ENCODE measurements at places on chromosomes 3 and 15. TPM values are rescaled to one million over a fixed set of nuclear protein-coding genes. Genes with fewer than 3 reads are reported as not detected.

The CHRD gene
- 6.5 TPM for total RNA-seq

The NR1I2 gene
- total RNA-seq = 106 TPM

The NT5DC2 gene
- total RNA-seq = 20.3 TPM

The FBXL22 gene
- 58.4 TPM for total RNA-seq

The A4GNT gene
- total RNA-seq = not detected

The PLSCR5 gene
- total RNA-seq = not detected

The GOLGA8S gene
- total RNA-seq = 0.29 TPM

The SEMA3F gene
- total RNA-seq = 34.1 TPM

- no peak for DNase-seq
These were observed 11.4 kb downstream of the EIF4G1 start for GRCh38 chr3:184325715-184326369.

DNA sequence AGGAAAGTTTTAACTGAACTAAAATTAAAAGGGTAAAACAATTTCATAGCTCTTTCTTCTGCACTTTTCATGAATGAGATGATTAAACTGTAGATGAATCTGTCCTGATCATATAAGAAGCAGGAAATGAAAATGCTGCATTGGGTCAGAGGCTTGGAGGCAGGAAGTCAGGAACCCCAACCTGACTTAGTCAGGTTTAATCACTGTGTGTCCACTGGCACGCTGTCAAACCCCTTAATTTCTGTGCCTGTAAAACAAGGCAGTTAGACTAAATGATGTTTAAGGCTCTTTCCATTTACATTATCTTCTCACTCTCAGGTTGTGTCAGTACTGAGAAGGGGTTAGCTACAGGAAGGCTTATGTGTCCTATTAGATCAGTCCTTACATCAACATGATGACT is 193.3 kb upstream of the TTC14 start:
- DNase-seq = no peak

DNA sequence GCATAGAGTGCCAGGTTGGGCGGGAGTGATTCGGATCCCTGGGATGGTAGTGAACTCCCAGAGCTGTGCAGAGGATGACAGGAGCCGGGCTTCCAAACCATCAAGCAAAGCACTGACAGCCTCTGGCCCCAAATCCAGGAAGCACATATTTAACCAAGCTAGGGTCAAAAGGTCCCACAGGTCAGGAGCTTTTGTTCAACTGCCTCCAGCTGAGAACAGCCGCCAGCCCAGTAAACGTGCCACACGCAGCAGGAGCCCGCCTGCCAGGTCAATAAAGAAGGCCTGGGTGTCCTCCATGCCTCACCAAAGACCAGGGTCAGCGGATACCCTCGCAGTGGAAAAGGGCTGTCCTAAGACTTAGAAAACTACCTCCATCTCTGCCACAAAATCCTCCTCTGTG is 184.7 kb upstream of the LINGO1 start:
- no peak for DNase-seq

DNA sequence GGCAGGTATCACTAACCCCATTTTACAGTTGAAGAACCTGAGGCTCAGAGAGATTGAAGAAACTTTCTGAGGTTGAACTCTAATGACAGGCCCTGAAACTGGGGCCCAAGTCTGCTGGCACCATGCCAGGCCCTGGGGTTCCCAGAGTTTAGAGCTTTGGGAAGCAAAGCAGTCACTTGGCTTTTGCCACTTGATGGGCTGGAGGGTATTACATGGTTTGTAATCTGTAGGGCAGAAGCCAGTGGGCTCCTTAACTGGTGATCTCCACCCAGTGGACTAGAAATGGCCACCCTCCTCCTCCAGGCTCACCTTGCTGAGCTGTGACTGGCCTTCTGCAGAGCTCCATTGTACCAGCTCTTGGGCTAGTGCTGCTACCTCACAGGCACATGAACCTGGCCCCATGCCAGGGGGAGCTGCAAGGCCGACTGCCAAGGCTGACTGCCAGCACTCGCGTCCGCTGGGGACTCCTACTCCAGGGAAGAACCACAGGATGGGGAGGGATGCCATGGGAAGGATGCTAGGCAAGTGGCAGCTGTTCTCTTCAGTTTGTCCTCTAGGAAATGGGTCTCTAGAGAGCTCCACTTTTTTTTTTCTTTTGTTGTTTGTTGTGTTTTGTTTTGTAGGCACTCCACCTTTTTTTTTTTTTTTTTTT is 104.8 kb downstream of the ETFA start:
- peak; percentile 89 for DNase-seq

DNA sequence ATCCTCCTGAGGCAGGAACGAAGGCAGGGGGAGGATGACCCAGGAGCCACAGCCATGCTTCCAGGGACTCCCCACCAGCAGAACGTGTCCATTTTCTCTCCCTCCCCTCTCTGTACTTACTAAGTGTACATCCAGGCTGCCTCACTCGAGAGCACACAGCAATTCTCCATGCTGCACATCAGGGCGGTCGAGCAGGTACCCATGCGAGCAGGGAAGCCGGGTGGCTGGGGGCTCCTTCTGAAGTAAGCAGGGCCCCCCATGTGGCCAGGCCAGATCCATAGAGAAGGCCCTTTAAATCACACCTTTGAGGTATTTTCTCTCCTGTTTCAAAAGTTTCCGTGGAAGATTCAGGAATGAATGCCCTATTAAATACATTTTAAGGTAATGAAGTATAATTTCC is 41.2 kb upstream of the SLC6A11 start:
- DNase-seq = no peak

DNA sequence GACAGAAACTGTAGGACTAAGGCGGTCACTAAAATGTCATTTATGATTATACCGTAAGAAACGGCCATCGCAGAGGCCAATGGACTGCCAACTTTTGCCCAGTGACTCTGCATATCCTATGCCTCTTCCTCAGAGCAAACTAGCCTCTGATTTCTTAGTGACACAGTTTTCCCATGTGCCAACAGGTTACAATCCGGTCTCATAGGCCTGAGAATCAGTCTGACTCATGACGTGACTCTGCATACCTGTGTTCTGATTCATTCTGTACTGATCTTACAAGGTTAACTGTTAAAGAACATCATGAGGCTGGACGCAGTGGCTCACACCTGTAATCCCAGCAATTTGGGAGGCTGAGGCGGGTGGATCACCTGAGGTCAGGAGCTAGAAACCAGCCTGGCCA is 17.8 kb downstream of the RUBCN start:
- DNase-seq = no peak

- DNase-seq = no peak
These were observed 76.5 kb downstream of the MBNL1 start for GRCh38 chr3:152345233-152345632.

GRCh38 chr3:94402126-94402525 is 339.3 kb downstream of the NSUN3 start:
- DNase-seq = no peak

DNA sequence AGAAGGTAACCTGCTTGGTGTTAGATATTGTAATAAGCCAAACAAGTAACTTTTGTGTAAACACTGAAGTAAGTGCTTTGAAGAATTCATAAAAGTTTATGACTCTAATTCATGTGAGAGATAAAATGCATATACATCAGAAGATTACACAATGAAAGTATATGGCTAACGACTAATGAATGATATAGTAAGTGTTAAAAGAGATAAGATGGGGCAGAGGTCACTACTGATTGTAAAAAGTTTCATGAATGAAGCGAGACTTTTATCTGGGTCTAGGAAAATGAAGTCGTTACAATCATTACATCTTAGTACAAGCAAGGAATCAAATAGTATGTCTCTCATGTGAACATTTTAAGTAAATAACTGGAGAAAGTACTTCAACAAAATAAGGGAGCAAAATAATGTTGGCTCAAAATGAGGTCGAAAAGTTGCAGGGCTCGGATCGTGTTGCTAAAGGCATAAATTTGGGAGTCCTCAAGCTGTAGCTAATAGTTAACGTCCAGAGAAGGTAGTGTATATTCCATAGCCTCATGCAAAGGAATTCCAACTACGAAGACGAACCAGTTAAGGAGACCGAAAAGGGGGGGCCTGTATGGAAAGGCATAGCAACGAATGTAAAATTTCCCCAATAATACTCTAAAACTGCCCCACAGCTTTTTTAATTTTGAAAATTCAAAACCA is 984 bp upstream of the DUT start:
- no peak for DNase-seq

DNA sequence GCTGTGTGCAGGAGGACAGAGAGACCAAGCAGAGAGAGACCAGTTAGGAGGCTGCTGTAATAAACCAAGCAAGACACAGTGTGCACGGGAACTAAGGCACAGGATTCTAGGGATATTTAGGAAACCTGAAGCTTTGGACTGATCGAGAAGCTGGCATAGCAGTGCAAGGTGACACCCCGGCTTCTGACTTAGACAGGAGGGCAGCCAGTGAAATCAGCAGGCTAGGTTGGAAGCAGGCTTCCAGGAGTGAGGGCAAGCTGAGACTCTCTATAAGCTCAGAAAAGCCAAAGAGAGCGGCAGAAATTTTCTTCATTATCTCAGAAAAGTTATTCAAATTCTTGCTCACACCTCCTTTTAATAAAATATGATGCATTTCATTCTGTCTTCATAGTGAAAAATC is 104.6 kb downstream of the LIPC start:
- no peak for DNase-seq

GRCh38 chr15:92579931-92580470 is 75.6 kb downstream of the FAM174B start:
- no peak for DNase-seq

DNA sequence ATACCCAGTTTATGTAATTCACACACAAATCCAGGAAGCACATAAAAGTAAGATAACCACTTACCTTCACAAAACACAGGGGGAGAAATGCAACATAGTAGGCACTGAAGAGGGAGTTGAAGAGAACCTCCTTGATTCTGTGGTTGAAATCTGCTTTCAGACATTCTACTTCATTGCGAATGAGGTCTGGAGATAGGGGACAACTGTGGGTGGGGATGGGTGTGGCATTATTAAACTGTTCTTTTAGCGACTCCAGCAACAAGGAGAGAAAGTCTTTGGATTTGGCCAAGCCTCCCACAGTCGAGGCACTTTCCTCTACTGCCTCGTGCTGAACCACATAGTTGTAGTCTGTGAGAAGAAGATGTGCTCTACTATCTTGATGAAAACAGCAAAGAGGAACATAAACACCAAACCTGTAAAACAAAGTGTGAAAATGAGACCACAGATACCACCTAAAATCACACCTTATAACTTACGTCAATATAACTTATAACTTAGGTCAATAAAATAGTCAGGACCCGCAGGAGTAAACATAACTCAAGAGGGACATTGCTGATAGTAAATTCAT is 25.6 kb downstream of the TMEM39A start:
- DNase-seq = no peak

- peak; percentile 67 for DNase-seq
These were observed 15.6 kb upstream of the MAGEF1 start for GRCh38 chr3:184727357-184728009.

GRCh38 chr3:171860830-171861535 is 17.8 kb downstream of the TMEM212 start:
- DNase-seq = peak; percentile 42

- DNase-seq = no peak
These were observed 485.7 kb upstream of the ZNF385D start for GRCh38 chr3:22236490-22237270.

DNA sequence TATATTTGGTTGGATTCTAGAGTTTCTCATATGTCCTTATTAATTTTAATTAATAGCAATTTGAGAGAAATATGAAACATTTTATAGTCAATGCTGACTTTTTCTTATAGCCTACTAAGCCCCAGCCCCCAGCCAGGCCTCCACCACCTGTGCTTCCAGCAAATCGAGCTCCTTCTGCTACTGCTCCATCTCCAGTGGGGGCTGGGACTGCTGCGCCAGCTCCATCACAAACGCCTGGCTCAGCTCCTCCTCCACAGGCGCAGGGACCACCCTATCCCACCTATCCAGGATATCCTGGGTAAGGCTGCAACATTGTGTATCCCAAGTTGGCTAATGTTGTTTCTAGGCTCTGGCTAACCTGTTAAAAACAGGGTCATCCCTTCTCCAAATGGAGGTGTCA is 66.7 kb downstream of the PDCD6IP start:
- no peak for DNase-seq

DNA sequence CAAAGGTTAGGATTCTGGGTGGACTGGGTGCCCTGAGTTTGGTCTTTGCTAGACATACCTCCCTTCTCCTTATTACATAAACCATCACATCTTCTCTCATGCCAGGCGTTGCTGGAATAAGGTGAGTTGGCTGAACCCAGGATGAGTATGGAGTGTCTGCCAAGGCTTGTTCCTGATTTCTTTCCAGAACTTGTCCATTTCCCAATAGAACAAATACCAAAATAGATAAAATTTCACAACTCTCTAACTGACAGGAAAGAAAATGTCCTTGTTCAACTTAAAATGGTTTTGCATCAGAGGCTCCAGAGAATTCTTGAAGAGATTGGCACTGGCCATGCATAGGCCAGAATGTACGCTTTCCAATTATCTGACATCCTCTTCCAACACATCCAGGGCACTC is 291.9 kb downstream of the IGSF11 start:
- DNase-seq = no peak
